Eye (tissue), 1 donor: ENCODE measurements at places on chromosomes 11 and 22.
A peak's percentile ranks its signal among the peaks of the same experiment; 100 is the strongest.

DNA sequence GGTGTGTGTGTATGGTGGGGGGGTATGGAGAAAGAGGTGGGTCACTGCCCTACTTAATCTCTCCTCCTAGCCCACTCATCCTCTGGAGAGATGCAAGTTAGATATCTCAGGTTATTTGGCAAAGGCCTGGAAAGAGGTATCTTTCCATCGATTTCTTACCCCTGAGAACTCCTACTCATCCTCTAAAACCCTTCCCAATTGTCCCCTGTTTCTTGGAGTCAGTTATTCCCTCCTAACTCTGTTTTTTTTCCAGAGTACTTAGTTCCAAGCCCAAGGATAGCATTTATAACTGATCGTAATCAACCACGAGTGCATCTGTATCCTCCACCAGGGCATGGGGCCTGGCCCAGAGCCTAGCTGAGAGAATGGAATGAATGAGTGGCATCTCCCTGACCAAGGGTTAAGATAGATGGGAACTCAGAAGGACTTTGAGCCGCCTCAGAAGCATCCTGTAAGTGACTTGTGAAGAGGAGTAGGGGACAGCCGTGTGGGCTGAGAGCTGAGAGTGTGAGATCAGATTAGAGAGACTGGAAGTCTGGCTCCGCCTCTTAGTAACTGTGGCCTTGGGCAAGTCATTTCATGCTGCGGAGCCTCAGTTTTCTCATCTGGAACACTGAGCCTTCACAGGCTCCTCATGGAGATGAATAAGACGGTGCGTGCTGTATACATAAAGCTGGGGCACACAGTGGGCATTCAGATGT lies 16.2 kb downstream of the CD6 start:
- no peak for DNase-seq

- DNase-seq, result no peak
Observed at GRCh38 chr11:67030976-67031375, 8.0 kb downstream of the SYT12 start.

- no peak for DNase-seq
Observed at GRCh38 chr11:2368851-2369180, 8.3 kb upstream of the CD81 start.

DNA sequence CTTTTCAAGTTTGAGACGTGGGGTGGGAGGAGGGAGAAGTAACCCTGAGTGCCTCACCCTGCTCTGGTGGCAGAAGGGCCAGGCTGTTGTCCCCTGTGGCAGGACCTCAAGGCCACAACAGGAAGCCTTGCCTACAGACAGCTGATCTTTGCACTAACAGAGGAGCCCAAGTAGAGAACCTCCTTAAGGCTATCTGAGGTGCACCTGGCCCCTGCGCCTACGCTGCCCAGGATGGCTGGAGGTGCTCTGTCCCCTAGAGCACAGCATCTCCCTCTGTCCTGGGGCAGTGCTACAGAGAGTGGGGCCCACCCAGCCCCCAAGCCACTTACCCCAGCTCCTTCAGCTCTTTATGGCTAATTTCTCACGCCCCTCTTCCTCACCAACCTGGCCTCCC lies 27.0 kb downstream of the MYO7A start:
- no peak for DNase-seq

DNA sequence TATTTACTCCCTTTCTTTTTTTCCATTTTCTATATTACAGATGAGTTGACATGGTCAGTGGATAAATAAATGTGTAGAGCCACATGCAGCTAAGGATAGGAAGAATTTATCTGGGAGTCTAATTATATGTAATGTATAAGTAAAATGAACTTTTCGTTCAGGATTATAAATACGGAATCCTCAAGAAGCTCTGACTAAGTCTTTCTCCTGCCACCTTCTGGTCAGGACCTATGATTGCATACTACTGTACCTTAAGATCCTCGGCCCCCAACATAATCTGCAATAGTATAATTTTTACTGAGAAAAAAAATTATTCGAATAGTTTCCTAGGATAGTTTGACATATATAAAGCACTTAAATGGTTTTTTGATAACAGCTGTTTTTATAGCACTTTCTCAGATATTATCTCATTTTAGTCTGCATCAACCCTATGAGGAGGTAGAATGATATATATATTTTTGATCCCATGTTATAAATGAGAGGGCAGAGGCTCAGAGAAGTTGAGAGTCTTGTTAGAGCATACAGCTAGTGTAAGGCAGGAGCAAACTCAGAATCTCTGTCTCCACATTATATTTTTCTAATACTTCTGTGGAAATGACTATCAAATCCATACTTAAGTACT lies 36.1 kb downstream of the CCDC90B start:
- peak; percentile 60 for DNase-seq

GRCh38 chr11:86047275-86047991 lies 21.5 kb downstream of the PICALM start:
- no peak for DNase-seq

DNA sequence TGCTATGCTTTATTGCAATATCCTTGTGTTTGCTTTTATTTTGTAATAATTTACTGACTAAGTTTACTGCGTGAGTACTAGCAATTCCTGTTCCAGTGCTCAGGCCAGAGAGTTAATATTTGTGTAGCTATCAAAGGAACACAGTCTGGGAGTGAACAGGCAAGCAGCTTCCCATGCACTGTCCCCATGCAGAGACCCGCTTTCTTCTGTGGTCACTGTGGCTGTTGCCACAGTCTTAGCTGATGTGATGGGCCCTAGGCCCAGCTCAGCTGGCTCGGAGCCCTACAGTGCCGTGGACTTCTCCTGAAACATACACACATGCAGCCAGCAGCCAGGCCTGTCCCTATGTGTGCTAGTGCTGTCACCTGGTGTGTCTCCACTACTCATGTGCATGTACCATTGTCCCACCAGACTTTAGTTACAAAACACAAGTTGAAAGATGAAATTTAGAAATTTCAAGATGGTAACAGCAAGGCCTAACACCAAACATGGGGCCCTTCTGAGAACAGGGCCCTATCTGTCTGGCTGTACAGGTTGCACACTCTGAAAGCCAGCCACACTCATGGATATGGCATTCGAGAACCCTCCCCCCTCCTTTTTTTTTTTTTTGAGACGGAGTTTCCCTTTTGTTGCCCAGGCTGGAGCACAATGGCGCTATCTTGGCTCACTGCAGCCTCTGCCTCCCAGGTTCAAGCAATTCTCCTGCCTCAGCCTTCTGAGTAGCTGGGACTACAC lies 12.3 kb upstream of the SCUBE2 start:
- DNase-seq, result no peak

GRCh38 chr11:12968101-12968500 lies 41.0 kb upstream of the RASSF10 start:
- no peak for DNase-seq

DNA sequence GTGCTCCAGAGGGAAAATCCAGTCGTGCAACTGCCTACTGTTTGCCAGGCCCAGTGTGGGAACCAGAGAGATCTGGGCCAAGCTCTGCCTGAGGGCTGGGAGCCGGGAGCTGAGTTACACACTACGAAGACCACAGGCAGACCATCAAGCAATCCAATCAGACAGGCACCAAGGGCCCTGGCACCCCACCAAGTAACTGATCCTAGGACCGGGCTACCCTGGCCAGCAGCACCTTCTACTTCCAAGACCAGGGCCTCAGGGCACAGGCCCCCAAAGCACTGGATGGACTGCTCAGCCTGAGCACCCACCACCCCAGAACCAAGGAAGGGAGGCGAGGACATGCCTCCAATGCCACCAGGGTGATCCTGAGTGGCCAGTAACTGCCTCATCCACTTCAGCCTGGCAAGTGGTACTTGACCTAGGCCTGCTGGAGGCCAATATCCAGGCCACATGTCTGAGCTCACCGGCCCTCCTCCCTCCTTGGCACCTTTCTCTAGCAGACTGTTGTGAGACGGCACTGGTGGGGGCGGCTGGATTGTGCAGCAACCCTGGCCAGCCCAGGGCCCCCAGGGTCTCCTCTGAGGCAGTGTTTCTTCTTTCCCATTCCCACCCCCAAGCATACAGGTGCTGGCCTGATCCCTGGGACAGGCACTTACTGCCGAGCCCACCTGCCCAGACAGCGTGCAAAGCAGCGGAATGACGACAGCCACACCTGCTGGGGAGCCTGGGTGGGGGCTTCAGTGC lies 20.7 kb upstream of the ARFGAP3 start:
- no peak for DNase-seq

DNA sequence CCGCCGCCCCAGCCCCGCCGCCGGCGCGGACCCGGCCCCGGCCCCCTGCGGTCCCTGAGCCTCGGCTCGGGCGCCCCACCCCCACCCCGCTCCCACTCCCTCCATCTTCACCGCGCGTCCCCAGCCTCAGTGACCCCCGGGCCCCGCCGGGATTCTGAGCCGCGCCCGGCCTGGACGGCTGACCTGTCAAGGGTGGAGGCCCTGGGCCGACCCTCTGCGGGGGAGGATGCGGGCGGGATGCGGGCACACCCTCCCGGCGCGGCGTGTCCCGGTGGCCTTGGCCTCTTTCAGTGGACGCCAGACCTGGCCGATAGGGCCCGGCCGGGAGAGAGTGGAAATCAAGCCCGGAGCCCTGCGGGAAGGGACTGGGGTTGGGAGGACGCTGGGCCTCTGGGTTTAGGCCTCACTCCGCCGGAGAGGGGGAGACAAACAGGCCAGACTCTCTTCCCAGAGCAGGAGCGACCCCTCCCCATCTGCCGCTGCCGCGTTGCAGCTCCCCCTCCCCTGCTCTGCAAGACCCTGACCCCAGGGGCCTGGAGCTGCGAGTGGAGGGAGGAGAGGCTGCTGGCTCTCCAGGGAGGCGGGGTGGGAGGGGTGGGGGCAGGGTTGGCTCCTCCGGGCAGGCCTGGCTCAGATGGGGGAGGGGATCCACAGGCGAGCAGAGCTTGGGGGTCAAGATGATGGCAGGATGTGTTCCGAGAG lies 525 bp downstream of the MAPK8IP2 start:
- DNase-seq, result peak; percentile 64

- no peak for DNase-seq
Observed at GRCh38 chr11:127218275-127218608, 217.7 kb upstream of the KIRREL3 start.

DNA sequence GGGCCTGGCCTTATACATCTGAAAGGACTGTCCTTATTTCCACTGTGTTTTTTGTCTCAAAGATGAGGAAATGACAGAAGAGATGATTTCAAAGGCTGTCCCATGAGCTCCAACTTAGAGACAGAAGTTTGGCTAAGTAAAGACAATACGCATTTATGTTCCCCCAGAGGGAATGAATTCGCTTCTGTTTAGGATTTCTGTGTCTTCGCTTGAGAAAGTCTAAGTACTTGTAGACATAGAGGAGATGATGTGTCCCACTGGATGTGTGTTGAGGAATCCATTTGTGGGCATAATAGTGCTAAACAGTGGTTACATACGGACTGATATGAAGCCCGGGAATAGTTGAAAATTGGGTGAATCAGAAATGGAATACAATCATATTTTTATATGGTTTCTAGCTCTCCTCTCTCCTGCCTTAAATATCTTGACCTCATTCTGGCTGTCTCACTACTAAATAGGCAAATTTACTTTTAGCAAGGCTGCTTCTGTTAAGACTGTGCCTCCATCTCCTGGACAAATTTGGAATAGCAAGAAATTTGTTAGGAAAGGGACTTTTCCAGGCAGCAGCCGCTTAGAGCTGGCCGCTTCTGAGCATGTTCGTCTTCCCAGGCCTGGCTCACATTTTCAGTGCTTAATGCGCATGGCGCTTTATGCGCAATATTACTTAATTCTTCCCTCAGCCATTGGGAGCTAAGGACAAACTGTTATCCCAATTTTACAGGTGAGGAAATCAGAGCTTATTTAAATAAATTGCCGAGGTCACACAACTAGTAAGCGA lies 1.9 kb upstream of the PEX26 start:
- DNase-seq, result peak; percentile 98

GRCh38 chr11:105226091-105226490 lies 86.5 kb upstream of the CARD18 start:
- DNase-seq, result no peak

- peak; percentile 72 for DNase-seq
Observed at GRCh38 chr11:10455637-10456487, 798 bp downstream of the AMPD3 start.

DNA sequence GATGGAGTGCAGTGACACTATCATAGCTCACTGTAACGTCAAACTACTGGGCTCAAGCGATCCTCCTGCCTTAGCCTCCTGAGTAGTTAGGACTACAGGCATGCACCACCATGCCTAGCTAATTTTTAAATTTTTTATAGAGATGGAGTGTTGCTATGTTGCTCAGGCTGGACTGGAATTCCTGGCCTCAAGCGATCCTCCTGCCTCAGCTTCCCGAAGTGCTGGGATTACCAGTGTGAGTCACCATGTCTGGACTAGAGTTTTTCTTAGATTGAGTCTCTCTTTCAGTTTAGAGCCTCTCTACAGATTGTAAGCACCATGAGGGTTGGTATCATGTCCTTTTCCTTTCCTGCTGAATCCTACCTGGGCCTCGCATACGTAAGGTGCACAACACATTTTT lies 57.3 kb upstream of the ALKBH3 start:
- no peak for DNase-seq

GRCh38 chr22:30197389-30197788 lies 49.2 kb downstream of the LIF start:
- no peak for DNase-seq

GRCh38 chr22:31210556-31211421 lies 1.3 kb upstream of the LIMK2 start:
- peak; percentile 65 for DNase-seq

GRCh38 chr11:95241681-95242081 lies 10.7 kb upstream of the SESN3 start:
- DNase-seq, result no peak

GRCh38 chr11:68847395-68847794 lies 5.7 kb upstream of the CPT1A start:
- no peak for DNase-seq

- peak; percentile 41 for DNase-seq
Observed at GRCh38 chr11:117612177-117612576, 184.8 kb downstream of the DSCAML1 start.

- peak; percentile 81 for DNase-seq
Observed at GRCh38 chr22:43014316-43014868, 557 bp downstream of the PACSIN2 start.

DNA sequence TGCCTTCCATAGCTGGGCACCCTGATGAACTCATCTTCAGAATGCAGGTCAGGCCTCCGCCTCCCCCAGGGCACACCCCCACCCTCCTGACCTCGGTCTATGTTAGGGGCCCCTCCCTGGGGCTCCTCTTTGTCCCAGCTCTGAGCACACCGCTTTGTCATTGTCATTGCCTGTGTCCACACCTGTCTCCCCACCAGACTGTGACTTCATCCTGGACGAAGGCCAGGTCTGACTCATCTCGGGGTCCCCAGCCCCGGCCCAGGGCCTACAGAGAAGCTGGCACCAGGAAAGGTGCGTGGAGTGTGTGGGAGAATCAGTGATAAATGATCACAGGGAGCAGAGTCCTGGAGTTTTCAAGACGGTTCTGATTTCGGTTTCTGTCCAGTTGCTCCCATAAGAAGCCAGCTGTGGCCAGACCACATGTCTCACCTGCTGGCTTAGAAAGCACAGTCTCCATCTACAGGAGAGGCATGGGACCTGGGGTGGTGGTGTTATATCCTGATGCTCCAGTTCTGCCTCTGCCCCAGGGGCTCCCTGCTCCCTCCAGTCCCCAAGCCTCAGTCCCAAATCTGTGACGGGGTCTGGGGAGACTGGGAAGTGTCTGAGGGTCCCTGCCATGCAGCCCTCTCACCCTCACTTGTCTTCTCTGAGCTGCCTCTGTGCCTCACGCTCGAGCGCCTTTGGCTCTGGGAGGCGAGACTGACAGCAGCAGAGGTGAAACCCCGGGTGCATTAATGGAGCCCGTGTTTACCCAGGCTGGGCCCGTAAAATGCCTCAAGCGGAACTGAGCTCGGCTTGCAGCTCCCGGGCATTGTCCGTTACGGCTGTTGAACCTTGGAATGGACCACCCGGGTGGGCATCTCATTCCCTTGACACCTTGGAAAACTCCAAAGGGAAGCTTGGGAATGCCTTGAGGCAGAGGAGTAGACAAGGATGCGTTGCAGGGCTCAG lies 85.5 kb upstream of the WNT11 start:
- DNase-seq, result peak; percentile 63
